ENCODE measurements at places on chromosomes 12 and 14.

GRCh38 chr12:26853303-26854030 is 20.5 kb upstream of the ITPR2 start:
- peak; percentile 69 for DNase-seq

- peak; percentile 69 for DNase-seq
Measured at GRCh38 chr14:21525962-21526671, at the start of gene SALL2. Gene SALL2 (minus strand): TSS chr14:21526346. CDS start chr14:21526127, 219 bp downstream.

GRCh38 chr12:92695056-92695455 is 7.7 kb upstream of the PLEKHG7 start:
- DNase-seq: no peak

DNA sequence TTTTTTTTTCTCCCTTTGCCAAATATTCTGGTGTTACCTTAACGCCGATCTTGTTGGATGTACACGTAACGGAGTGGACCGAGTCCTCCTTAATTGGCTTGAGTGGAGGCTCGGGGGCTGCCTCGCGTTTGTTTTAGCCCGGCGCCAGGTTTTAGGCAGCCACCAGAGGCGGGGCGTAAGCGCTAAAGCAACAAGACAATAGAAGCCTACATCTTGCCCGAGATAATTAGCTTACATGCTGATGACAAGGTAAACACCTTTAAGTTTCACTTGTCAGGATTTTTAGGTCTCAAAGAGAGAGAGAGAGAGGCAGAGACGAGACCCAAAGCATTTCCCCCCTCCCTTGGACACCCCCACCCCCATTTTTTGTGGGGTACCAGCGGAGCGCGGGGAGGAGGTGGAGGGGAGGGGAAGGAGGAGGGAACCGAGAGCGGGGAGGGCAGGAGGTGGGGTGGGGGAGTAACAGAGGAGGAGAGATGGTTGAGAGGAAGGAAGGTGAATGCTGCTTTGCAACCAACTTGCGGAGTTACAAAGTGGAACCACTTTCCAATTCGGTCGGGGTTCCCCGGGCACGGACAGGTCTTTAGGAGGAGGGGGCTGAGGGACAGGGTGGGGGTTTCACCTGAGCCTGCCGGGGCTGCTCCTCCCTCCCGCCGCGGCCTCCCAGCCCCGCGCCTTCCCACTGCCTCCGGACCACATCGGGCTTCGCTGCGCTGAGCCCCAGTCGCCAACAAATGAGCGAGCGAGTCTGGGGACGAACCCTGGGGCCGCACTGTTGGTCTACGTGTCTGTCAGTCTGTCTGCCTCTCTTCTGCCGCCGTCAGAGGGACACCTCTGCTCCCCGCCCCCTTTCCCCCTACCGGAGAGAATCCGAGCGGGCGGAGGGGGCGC is at the start of gene NKX2-1:
Gene NKX2-1, minus strand, starts transcription at position 802 of the 891 bp plus-strand sequence. Its CDS starts 103 bp downstream, at position 699.
- no peak for DNase-seq

DNA sequence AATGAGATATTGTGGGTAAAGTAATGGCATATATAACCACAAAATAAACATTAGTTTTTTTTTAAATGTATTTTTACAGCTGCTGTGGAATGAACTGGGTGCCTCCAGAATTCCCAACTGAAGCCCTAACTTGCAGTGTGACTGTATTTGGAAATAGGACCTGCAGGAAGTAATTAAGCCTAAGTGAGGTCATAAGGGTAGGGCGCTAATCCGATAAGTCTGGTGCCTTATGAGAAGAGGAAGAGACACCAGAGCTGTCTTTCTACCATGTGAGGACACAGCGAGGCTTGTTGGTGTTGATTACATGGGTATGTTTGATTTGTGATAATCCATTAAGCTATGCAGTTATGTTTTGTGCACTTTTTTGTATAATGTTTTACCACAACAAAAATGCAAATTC is 136.8 kb downstream of the TPH2 start:
- DNase-seq: no peak

GRCh38 chr12:42786400-42787148 is 197.0 kb upstream of the PRICKLE1 start:
- no peak for DNase-seq

DNA sequence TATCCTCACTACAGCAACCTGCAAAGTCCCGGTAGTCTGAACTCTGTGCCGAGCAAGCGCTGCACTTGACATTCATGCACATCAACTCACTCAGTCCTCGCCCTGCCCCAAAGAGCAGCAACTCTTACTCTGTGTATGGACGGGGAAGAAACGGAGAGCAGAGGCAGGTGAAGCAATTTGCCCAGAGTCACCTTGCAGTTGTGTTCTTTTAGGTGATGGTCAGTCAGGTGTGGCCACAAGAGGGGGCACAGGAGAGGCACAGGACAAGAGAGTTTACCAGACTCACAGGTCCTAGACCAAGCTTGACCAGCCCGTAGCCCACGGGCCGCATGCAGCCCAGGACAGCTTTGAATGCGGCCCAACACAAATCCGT is 39.1 kb downstream of the TSPAN11 start:
- DNase-seq: no peak

DNA sequence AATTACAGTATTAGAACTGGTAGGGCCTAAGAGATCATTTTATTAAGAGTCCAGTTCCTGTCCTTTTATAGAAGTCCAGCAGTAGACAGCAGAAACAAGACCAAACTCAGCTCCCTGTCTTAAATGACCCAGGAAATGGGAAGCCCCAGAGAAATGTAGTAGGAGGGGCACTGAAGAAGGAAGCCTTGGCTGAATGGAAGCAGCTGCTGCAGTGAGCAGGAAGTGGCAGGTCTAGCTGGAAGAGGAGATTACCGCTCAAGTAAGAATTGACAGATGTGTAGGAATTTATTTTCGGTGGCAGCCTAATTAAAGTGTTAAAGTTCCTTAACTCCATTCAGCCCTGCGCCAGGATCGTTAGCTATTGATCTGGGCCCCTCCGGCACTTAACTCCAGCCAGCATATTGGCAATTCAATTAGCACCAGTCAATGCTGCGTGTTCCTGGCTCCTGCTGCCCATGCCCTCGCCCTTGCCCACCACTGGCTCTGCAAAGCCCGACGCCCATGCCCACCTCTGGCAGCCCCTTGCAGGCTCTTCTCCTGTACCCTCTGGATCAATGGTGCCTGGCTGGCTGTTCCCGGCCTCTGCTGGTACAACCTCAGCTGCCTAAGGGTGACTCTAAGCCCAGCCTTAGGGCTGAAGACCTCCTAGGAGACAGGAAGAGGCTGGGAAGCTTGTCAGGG is 21.1 kb downstream of the ZFHX2 start:
- DNase-seq: no peak

DNA sequence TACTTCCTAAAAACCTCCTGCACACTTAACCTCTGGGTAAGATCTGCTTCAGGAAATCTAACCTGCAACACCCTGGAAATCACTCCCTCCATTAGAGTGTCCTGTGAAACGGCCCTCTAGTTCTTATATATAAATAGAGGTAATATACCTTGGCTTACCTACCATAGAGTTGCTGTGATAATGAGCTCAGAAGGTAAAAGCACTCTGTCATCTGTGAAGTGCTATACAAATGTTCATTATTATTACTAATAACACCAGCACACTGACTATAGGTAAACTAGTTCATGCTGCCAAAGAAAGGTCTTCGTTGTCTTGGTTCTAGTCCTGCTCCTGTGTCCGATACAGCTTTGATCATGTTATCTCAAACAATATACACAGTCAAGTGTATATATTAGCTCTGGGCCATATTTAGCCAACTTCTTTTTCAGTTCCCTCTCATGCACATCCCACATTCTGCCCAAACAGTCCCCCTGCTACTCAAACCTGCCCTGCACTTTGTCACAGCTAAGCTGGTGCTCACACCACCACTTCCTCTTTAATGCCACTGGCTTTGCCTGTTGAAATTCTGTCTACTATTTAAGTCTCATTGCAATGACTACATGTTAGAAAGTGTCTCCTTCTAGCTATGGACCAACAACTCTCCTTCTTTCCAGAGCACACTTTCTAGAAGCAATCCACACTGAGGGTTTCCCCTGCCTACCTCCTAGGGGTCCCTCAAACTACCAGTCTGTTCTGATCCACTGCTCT is 5.1 kb downstream of the E2F7 start:
- DNase-seq: no peak

DNA sequence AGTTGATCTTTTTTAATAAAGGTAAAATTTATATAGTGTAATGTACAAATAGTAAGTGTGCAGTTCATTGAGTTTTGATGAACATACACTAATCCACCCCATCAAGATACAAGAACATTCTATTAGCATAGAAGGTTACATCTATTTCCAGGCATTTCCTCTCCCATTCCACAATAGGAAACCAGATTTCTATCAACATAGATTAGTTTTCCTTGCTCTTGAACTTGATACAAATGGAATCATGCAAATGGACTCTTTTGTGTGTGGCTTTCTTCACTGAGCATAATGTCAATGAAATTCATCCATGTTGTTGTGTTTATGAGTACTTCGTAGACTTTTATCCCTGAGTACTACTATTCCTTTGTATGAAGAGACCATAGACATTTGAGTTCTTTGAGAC is 10.8 kb downstream of the STYX start:
- DNase-seq: no peak

DNA sequence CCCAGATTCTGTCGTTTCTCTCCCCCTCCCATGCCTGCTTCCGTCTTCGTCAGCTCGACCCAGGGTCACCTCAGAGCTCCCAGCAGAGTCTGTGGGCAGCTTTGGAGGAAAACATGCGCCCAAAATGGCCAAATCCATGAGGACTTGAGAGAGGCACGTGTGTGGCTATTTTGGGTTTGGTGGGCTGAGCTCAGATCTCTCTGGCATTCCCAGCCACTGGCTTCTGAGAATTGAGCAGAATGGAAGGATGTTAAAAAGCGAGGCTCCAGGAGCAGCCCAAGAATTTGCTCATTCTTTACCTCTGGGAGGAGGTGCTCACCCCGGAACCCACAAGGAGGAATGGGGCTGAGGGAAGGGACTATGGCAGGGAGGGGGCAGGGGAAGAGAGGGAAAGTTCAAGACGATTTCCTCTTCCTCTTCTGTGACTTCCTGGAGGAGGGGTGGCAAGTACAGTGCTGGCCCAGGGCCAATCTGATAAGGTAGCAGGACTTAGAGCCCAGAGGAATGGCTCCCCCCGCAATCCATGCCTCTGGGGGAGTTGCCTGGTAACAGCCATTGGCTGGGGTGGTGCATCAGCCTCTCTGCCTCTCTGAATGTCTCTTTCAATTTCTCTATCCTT is 20.1 kb downstream of the TSPAN9 start:
- DNase-seq: no peak

- DNase-seq: no peak
Measured at GRCh38 chr12:25364529-25365339, 114.0 kb upstream of the KRAS start.

GRCh38 chr14:58861586-58861985 is 223.8 kb downstream of the DACT1 start:
- DNase-seq: peak; percentile 16

GRCh38 chr14:105910426-105910825 is 384.0 kb downstream of the TMEM121 start:
- no peak for DNase-seq

DNA sequence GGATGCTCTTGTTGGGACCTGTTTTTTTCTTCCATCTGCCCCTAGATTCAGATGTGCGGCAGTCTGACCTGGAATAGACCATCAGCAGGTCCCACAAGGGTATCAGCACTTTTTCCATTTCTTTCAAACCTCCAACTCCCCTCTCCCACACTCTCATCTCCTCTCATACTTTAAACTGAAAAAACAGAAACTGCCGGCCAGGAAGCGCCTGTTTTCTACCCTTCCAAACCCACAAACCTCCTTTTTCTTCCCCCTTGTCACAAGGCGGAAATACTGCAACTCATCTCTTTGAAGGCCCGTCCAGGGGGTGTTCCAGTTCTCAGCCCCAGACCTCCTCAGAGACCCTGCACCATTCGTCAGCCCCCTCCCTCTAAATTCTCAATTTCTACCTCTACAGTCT is 62.5 kb upstream of the FKBP4 start:
- no peak for DNase-seq

DNA sequence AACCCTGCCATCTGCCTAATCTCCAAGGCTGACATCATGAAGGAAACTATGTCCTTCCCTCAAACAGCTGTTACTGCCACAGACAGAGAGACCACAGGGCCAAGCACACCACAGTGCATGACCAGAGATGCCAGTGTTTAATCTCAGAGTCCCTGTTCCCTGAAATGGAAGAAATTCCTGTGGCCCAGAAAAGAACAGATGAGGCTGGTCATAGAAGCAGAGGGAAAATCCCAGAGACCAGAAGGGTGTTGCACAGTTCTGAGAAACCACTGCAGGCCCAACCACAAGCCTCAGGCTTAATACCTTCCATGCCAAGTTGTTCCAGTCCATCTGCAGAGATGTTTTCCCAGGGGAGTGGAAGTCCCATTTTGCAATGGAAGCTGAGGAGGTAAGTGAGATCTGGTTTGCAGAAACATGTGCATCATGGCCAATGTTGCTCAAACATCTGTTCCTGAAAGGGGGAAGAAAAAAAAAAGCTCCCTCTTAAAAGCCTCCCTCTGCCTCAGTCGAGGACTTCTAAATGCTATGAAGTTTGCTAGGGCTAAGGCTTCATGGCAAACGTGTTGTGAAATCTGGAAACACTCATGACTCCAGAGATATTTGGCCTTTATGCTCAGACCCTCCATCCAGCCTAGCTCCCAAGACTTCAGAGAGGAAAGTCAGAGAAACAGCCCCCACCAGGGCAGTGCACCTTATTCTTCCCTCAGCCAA is 98.6 kb downstream of the SCARB1 start:
- peak; percentile 86 for DNase-seq

DNA sequence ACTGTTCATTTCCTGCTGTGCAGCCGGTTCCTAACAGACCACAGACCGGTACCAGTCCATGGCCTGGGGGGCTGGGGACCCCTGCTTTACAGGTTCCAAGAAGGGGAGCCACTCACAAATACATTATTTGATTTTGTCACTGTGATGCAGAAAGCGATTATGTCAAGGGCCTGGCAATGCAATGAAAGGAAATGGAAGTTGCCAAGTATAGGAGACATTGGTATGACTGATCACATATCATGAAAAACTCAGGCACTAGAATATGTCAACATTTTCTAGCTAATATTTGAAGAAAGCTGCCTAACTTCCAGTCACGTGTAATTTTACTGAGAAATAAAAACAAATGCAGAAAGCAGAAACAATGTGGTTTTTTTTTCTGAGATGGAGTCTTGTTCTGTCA is 68.9 kb upstream of the USP44 start:
- DNase-seq: no peak

DNA sequence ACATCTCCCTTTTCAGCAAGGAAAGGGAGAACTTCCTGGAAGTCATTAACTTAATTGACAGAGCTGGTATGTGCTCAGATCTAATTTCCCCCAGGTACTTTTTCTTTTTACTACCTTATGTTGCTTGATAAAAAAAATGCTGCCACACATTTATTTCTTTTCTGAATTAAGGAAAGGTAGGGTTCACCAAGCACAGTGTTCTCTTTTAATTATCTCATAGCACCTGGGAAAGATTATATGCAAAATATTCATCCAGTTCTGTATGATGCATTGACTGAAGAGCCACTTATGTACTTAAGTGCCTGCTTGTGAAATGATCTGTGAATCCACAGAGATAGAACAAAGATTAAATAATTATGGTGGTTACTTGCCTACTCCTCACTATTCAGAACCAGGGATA is 25.1 kb downstream of the KCNC2 start:
- no peak for DNase-seq

DNA sequence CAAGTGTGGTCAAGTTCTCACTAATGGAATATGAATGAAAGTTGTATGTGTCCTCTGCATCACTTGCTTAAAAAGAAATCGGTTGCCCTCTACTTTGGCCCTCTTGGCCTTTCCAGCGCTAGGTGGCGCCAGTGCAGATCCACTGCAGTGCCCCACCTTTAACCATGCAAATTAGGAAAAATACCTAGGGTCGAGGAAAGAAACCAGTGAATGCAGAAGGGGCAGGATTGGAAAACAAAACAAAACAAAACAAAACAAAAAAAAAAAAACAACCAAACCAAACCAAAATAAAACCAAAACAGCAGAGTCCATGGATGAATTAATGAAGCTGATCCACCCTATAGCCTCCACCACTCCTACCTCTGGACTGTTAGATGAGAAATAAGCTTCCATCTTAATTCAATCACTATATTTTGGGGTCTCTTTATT is 12.9 kb upstream of the NEMF start:
- peak; percentile 50 for DNase-seq
